ENCODE measurements at places on chromosomes 4 and X.

- no peak for DNase-seq
Observed at GRCh38 chr4:24557026-24558025, 27.0 kb downstream of the DHX15 start.

- no peak for DNase-seq
Observed at GRCh38 chrX:65971151-65971550, 68.7 kb downstream of the VSIG4 start.

GRCh38 chr4:156335721-156336120 lies 382.1 kb upstream of the CTSO start:
- no peak for DNase-seq

DNA sequence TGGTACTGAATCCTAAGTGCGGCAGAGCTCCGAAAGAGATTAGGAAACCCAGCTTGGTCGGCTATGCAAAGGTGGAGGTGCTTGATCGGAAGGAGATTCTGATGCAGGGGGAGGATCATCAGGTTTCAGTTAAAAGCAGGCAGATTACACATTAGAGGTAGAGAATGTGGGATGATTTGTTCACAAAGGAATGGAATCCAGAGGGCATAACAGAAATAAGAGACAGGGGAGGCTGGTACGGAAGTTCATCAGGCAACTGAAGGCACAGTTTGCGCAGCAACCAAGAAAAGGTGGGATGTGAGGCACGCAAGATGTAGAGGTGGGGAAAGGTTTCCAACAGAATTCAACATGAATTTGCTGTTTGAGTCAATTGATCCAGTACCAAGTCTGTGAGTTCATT lies 424 bp upstream of the ZNF330 start:
- no peak for DNase-seq

DNA sequence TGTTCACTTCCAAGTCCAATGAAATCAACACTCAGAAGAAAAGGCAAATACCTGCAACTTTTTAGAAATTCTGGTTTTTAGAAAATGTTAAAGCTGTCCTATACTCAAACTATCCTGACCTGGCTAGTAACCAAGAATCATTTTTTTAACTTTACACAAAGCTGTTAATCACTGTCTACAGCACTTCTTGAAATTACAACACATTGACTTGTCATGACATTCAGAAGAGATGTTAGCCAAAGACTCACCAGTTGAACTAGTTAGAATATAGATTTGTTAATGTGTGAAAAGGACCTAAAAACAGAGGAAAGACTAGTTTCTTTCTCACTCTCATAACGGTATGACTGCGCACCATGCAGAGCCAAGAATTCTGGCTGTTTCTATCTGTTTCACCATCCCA lies 98.8 kb downstream of the COX18 start:
- no peak for DNase-seq

DNA sequence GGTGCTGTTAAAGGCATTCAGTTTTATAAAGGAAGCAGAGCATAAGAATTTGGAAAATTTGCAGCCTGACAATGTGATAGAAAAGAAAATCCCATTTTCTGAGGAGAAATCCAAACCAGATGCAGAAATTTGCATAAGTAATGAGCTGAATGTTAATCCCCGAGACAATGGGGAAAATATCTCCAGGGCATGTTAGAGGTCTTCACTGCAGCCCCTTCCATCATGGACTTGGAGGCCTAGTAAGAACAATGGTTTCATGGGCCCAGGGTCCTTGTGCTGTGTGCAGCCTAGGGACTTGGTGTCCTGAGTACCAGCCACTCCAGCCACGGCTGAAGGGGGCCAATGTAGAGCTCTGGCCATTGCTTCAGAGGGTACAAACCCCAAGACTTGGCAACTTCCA lies 542.7 kb upstream of the NR3C2 start:
- DNase-seq: no peak

- no peak for DNase-seq
Observed at GRCh38 chrX:8204943-8205342, 33.9 kb upstream of the VCX2 start.

GRCh38 chr4:143597276-143597675 lies 83.8 kb downstream of the SMARCA5 start:
- DNase-seq: no peak

GRCh38 chr4:20331642-20332041 lies 79.9 kb downstream of the SLIT2 start:
- DNase-seq: no peak

DNA sequence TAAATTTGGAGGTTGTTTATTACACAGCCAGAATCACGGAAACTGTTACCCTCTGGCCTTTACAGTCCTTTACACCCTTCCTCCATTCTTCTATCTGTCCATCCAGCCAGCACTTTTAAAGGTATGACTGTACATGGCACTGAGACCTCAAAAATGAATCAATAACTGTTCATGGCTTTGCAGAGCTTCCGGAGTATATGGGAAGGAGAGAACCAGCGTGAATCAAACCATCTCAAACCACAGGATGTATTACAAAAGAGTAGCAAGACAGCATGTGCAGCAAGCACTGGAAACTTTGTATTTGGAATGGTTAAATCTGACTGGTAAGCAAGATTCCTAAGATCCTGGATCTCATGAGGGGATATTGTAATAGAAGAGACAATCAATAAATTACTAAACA lies 228.5 kb upstream of the CASK start:
- no peak for DNase-seq

GRCh38 chr4:123417813-123418212 lies 21.2 kb downstream of the SPRY1 start:
- no peak for DNase-seq

GRCh38 chrX:120120223-120120622 lies 4.5 kb upstream of the RHOXF1 start:
- no peak for DNase-seq

- DNase-seq: no peak
Observed at GRCh38 chrX:9345957-9346356, 118.9 kb upstream of the TBL1X start.

- no peak for DNase-seq
Observed at GRCh38 chr4:128570387-128570975, 239.0 kb upstream of the JADE1 start.

GRCh38 chrX:138771047-138771446 lies 59.5 kb upstream of the FGF13 start:
- DNase-seq: no peak

GRCh38 chrX:142483965-142484364 lies 278.9 kb upstream of the MAGEC2 start:
- DNase-seq: no peak

- DNase-seq: no peak
Observed at GRCh38 chrX:70470850-70471289, 26.2 kb downstream of the DLG3 start.
